Stimulated activated CD4-positive, alpha-beta T cell treated with anti-CD3 and anti-CD28 coated beads, Interleukin-4, amount 100 ng/mL, for 24 hours (primary cell): ENCODE measurements at places on chromosomes 1 and 21.

- DNase-seq: no peak
Measured at GRCh38 chr1:224811564-224811963, 117.9 kb upstream of the DNAH14 start.

DNA sequence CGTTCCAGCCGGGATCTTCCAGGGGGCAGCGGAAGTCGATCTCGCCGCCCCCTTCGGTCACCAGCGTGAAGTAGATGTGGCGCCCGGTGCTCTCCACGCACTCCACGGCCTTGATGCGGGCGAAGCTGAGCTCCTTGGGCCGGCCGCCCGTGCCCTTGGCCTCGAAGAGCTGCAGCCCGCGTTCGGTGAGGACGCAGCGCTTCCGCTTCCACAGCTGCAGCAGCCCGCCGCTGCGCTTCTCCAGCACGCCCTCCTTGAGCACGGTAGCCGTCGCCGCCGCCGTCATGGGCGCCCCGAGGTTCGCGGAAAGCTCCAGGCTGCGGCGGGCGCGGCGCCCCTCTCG, 516 bp downstream of the PHLDA3 start:
- no peak for DNase-seq

- no peak for DNase-seq
Measured at GRCh38 chr1:26138974-26139558, 19.8 kb upstream of the FAM110D start.

DNA sequence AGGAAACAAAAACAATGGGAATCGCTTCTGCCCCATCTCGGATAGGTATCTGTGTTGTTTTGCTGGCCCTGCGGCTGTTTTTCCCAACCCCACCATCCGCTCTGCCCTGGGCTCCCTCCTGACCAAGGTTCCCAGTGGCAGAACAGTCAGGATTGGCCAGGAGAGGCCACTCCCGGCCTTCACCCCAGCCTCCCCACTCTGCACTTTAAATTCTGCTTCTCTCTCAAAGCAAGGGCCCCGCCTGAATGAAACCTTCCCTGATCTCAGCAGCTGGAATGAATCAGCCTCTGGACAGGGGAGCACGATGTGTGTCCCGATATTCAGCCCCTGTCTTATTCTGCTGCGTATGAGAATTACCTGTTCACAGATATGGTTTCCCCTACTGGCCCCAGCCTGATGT, 16.3 kb downstream of the C1orf115 start:
- DNase-seq: no peak

DNA sequence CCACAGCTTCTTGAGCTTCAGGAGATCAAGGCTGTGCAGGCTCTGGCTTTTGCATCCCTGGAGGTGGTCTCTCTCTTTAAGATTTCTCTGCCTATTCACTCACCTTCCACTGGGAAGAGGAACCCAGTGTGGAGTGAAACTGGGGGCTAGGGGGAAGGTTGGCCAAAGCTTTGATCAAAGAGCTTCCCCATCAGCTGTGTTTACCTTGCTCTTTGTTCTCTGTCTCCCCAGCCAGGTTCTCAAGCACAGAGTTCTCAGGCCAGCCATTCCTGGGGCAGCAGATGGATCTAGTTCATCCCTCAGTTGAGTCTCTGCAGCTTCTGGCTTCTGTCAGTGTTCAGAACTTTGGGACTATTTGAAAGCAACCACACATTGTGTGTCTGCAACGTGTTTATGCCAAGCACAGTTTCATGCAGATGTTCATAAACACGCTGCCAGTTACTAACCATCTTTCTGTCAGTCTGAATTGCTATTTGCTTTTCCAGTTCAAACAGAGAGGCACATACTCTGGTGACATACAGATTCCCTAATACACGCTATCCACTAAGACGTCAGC, 17.2 kb upstream of the MRPS14 start:
- DNase-seq: no peak

- DNase-seq: no peak
Measured at GRCh38 chr1:240351690-240352089, 260.0 kb downstream of the FMN2 start.

DNA sequence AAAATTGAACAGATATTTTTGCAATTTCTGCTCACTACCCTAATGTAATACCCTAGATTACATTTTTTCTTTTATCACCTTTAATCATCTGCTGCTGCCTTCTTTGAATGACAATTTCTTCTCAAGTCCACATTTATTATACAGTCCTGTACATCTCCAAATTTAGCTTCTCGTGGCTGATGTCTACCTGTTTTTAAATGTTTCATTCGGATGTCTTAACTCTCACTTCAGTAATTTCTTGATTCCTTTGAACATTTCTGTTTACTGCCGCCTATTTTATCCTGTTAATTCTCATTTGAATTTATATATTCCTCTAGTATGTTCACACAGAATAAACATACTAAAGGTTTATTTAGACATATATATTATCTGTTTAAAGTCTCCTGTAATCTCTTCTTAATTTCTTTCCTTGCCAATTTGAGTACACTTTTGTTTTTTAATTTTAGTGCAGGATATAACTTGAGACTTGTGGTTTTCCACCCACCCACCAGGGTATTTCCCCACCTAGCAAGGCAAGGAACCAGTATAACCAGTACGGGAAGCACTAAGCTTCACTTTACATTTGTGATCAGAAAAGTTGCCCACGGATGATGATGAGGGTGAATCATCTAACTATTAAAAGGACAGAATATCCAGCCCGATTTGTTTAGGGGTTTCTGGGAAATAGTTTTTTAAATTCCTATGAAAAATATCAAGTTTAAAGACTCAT, 12.7 kb downstream of the INSL5 start:
- DNase-seq: peak; percentile 77

DNA sequence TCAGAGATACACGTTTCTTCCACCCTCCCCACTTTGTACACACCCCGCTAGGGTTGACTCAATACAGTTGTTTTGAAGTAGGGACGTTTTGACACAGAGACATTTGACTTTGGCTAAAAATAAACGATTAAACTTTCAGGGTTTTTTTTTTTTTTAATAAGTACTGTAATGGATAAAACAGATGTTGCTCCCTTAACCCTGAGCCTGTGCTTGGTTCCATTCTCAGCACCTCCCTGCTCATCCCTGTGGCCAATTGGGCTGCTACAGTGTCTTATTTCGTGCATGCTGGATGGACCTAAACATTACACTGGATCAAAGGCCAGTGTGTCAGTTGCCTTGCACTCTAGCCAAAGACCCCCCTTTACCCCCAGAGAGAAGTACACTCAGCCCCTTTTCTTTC, 16.9 kb downstream of the GRHL3 start:
- DNase-seq: no peak

GRCh38 chr1:180974236-180974635, 48.4 kb downstream of the STX6 start:
- no peak for DNase-seq

GRCh38 chr21:43308815-43309283, 118.1 kb downstream of the SIK1 start:
- no peak for DNase-seq

- no peak for DNase-seq
Measured at GRCh38 chr1:202034683-202035462, 24.5 kb downstream of the ELF3 start.

DNA sequence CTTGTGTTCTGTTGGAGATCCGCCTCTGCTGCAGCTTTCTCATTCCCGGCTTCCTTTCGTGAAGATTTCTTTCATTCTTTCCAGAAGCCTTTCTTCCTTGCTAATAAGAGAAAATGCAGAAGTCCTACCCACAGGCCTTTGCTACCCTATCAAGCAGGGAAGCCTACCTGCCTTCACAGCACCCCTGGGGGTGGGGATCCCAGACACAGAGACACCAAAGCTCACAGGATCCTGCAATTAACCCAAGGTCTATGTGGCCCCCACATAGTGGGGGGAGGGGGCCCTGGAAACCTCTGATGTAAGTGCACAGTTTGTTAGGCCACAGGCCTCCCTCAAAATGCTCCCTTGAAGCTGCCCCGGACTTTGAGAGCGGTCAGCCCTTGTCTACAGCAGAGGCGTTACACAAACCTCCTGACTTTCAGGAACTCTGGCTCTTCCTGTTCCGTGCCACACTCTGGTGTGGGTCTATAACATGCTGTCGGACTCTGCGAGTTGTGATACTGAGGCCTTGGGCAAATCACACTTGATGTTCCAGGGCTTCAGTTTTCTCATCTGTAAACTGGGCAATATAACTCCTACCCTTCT, 31.2 kb downstream of the NKAIN1 start:
- no peak for DNase-seq

- DNase-seq: no peak
Measured at GRCh38 chr1:163094182-163094581, 25.0 kb downstream of the RGS4 start.

DNA sequence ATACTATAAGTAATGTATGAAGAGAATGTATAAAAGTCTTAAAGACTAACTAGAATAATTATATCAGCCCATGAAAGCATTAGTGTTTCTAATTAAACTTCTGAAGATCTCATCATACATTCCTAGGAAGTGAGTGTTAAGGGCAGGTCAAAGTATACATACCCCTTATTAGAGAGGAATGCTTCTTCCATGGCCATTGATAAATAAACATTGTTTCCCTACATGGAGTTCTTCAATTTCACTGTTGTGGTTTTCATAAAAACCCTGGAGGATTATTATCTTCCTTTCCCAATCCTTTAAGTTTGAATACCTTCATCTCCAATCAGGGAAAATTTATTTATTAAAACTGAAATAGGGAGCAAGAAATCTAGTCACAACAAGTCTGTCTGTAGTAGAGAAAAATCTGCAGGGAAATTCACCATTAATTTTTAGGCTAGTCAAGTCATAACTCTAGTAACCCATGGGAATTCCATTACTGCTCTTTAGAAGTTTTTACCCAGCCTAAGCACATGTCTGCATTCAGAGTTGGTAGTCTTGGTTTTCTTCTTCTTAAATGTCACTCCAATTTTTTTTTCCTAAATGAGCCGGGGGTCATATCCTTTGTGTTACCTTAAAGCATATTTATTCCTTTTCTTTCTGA, 147.0 kb downstream of the TNFSF18 start:
- DNase-seq: no peak

GRCh38 chr1:2961661-2962060, 59.6 kb upstream of the ACTRT2 start:
- no peak for DNase-seq

DNA sequence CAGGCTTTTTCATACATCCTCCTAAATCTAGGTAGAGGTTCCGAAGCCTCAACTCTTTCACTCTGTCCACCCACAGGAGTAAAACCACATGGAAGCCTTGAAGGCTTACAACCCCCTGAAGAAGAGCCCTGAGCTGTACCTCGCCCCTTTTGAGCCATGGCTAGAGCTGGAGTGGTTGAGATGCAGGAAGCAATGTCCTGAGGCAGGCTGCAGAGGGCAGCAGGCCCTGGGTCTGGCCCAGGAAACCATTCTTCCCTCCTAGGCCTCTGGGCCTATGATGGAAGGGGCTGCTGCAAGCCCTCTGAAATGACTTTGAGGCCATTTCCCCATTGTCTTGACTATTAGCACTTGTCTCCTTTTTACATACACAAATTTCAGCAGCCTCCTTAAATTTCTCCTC, 1503.0 kb downstream of the KCNT2 start:
- DNase-seq: no peak

DNA sequence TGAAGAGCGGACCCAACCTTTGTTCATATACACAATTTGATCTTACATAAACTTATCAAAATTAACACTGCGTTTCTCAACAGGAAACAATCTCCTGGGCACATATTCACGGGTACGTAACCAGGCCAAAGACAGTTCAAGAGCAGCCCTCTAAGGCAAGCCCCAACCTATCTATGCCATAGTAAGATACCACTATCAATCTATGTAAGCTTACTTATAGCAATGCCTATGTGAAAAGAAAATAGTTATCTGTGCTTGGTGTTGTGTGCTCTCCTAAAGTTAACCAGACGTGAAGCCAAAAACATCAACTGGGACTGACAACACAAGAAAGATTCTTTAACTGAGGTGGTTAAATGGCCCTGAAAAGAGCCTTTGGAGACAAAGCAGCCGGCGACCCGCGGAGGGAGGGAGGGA, 49.4 kb upstream of the BOLA1 start:
- DNase-seq: peak; percentile 8

DNA sequence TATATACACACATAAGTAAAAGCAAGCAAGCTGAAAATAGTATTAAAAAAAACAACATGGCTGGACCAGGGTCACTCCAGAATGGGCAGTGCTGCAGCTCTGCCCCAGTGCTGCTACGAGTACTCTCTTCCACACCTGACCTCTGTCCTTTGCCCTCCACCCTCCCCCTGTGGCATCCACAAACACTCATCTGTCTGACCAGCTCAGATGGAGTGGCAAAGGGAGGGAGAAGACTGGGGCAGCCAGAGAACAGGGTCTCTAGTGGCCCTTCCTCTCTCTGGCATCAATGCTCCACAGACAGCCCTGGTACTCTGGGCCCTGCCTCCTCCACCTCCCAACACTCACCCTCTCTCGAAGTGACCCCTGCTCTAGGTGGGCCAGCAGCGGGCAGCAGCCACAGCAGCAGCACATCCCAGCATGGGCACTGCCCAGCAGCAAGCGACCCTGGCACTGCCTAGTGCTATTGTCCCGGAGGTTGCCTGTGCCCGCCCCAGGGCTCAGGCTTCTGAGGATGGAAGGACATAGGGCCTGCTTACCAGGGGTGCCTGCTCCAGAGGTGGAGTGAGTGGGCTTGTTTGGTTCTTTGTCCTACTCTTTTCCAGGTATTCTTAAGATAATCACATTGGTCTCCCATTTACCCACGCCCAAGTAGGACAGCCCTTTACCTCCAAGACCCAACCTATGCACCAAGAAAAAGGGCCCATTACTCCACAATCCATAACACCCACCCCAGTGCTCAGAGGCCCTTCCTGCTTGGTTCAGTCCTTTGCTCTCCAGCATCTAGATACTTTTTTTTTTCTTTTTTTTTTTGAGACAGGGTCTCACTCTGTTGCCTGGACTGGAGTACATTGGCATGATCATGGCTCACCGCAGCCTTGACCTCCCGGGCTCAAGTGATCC, 6.2 kb downstream of the ARHGEF2 start:
- no peak for DNase-seq

DNA sequence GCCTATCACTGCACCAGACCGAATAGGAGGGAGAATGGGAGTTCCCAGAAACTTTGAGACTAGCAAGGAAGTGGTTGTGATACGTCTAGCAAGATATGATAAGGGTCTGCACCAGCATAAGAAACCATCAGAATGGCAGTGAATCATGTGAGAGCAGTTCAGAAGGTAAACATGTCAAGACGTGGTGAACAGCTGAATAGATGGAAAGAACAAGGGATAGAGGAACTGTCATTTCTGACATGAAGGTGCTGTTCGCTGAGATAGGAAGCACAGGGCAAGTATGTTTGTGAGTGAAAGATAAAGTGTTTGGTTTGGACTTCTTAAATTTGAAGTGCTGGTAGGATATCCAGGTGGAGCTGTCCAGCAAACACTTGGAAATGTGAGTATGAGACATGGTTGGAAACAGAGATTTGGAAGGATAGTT, 1.1 kb upstream of the AGO1 start:
- no peak for DNase-seq

GRCh38 chr21:37644636-37645035, 271.6 kb downstream of the KCNJ6 start:
- no peak for DNase-seq

GRCh38 chr1:68454534-68454933, 4.8 kb upstream of the RPE65 start:
- DNase-seq: no peak

- DNase-seq: no peak
Measured at GRCh38 chr1:101191049-101191448, 45.8 kb upstream of the S1PR1 start.
